ENCODE measurements at places on chromosomes 5 and 9. TPM values are rescaled to one million over a fixed set of nuclear protein-coding genes. Genes with fewer than 3 reads are reported as not detected.

GRCh38 chr5:61878471-61878870, 427.5 kb upstream of the KIF2A start:
- no peaks in the 10 kb centered on the region for H3K36me3 ChIP-seq
- no peak overlapping the region for H3K27ac ChIP-seq
- DNase-seq, result no peak
- H3K4me1 ChIP-seq, result no peaks in the 10 kb centered on the region
- H3K27me3 ChIP-seq, result no peaks in the 10 kb centered on the region

DNA sequence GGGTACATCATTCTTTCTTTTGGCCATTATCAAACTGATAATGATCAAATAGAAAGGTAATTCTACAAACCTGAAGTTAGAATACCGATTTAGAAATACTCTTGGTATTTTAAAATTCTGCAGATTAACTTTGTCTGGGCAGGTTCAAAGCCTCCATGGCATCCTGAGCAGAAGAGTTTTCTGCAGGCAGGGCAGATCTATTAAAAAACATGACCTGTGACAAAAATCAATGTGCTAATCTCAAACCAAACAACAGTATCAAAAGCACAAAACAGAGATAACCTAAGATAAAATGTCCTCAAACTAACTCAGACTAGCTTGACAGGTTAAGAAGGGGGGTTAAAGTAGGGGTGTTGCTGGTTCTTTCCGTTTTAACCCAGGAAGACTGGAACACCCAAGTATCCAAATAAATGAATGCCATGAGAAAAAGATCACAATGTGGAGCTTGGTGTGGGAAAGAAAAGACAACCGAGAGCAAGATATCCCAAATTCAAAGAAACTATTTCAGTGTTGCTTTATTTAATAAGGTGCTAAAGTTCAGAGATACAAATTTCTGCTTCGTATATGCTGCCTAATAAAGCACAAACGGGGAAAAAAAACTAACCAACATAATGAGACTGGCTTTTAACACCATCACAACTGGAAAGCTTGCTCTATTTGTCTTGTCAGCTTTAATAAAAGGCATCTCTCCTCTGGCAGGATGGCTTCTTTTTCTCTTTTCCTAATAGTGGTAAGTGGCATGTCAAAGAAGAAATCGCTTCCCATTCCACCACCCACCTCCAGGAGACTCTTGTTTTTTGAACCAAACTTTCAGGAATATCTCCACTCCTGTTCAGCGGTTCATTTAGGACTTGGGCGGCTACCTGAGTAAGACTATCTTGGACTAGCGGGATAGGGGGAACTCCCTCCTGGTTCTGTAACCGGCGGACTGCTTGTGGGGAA, 2.3 kb downstream of the EFNA5 start:
- no peaks in the 10 kb centered on the region for H3K4me1 ChIP-seq
- H3K4me3 ChIP-seq, result peak overlapping the region; percentile 85
- H3K27ac ChIP-seq, result no peak overlapping the region
- H3K27me3 ChIP-seq, result no peaks in the 10 kb centered on the region
- no peak for DNase-seq

DNA sequence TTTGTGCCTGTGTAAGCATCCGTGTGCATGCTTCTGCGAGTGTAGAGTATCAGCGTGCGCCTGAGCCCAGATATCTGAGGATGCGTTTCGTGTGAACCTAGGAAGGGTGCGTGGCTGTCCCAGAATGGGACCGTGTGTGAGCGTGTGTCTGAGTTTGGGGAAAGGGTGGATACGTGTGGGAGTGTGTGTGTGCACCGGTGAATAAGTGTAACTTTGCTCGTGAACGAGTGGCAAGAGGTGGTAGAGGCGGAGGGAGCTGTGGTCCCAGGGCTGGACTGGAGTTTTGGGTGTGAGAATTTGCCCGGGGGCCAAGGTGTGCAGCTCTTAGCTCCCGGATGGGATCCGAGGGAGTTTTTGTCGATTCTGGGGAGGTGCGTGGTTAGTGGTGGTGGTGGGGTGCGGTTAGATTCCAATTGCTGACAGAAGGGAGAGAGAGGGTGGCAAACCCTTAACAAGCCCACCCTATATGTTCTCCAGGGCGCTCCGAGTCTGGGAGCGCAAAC, 686 bp upstream of the COL27A1 start:
- DNase-seq, result no peak
- no peak overlapping the region for H3K4me3 ChIP-seq
- H3K27ac ChIP-seq, result no peak overlapping the region
- H3K36me3 ChIP-seq, result no peaks in the 10 kb centered on the region
- no peaks in the 10 kb centered on the region for H3K27me3 ChIP-seq

The FBXL7 gene
- total RNA-seq, result 19.9 TPM

DNA sequence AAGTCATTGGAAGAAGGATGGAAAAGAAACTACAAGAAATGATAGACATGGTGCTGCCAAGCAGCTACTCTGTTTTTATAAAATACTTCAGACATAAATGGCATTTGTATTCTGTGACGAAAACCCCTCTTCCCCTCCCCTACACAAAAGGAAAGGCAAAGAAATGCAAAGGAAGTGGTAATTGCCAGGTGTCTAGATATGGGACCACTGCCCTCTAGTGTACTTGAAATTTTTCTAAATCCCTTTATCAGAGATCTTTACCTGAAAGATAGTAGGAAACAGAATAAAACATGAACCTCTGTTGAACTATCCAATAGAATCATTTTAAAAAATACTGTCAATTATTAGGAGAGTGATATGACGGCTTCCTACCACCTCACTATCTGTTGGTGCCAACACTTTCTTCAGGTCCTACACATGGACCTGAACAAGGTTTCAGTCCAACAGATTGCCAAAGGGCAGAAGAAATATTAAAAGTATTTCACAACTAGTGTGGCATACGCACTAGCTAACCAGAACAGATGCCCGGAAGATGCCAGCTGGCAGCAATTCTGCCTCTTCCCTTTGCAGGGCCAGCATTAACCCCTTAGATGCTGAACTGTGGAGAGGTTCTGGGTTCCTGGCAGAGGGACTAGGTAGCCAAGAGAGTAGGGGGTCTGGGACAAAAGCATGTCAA, 104.1 kb downstream of the TSSK1B start:
- no peaks in the 10 kb centered on the region for H3K27me3 ChIP-seq
- H3K27ac ChIP-seq, result no peak overlapping the region
- no peak overlapping the region for H3K4me3 ChIP-seq
- no peaks in the 10 kb centered on the region for H3K4me1 ChIP-seq
- H3K36me3 ChIP-seq, result no peaks in the 10 kb centered on the region
- DNase-seq, result no peak

The PCDHGA3 gene
- total RNA-seq, result 4.1 TPM

The TXNDC8 gene
- not detected for total RNA-seq

The TMEM267 gene
- total RNA-seq, result 11.1 TPM

- DNase-seq, result no peak
- no peak overlapping the region for H3K4me3 ChIP-seq
- no peak overlapping the region for H3K27ac ChIP-seq
- no peaks in the 10 kb centered on the region for H3K36me3 ChIP-seq
- no peaks in the 10 kb centered on the region for H3K27me3 ChIP-seq
Measured at GRCh38 chr5:174947548-174947947, 223.2 kb downstream of the MSX2 start.

DNA sequence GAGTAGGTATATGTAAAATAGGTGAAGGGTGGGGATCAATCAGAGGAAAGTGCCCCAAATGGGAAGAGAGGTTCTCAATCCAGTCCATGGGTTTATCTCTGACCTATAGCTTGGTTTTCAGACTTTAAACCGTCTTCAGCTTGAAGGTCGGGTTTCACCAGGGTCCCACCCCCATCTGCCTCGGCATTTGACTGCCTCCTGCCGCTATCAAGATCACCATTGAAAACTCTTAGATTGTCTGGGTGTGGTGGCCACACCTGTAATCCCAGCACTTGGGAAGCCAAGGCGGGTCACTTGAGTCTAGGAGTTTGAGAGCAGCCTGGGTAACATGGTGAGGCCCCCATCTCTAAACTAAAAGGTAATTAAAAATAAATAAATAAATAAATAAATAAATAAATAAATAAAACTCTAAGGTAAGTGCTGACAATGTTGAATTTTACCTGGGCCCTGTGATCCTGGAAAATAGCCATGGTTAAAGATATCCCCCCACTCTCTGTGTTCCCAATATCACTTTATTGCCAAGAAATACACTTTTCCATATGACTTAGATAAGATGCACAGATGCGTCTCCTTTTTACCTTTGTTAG, 48.8 kb downstream of the TARS1 start:
- no peaks in the 10 kb centered on the region for H3K27me3 ChIP-seq
- DNase-seq, result no peak
- H3K4me3 ChIP-seq, result no peak overlapping the region
- no peak overlapping the region for H3K27ac ChIP-seq

DNA sequence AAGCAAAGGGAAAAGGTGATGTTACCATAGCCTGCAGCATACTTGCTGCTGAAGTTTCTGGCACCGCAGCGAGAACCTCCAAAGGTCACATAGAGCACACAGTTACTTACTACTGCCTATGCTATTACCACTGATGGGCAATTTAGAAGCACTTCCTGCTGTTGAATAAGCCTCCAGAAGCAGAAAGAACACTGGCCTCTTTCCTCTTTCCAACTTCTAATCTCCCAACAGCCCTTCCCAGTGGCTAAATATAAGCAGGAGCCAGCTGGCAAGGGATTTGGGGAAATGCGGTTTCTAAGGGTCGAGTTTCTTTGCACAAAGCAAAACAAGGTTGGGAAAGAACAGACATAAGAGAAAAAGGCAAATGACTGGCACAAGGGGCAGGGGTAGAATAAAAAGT, 669.2 kb upstream of the ACO1 start:
- no peak overlapping the region for H3K27ac ChIP-seq
- H3K4me1 ChIP-seq, result no peaks in the 10 kb centered on the region
- no peak for DNase-seq
- H3K36me3 ChIP-seq, result no peaks in the 10 kb centered on the region
- H3K4me3 ChIP-seq, result no peak overlapping the region

DNA sequence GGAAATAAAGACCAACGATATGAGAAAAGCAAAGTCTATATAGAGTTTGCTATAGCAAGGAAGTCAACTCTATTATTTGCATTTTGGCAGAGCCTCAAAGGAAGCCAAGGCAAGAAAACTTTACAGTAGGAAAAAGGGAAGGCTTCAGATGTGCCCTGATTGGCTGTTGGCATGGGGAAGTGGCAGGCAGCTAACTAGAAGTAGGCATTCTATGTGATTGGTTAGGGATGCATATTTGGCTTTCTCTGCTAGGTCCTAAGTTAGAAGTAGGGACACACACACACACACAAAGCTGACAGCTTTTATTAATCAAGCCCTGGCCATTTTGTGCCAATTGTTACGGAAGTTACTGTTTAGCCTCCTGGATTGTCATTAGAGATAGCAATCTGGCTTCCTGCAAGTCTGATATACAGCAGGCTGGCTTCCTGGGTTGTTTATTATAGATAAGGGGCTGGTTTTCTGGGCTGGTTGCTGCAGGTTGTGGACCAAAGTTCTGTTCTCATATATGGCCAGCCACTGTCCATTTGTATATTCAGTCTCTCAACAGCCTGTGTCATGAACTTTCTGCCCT, 308.1 kb upstream of the GRAMD2B start:
- H3K27ac ChIP-seq, result no peak overlapping the region
- H3K4me3 ChIP-seq, result no peak overlapping the region
- DNase-seq, result no peak
- H3K4me1 ChIP-seq, result no peaks in the 10 kb centered on the region

The SPINK4 gene
- not detected for total RNA-seq

The QRFP gene
- total RNA-seq, result not detected

GRCh38 chr5:99795031-99795430, 740.1 kb upstream of the FAM174A start:
- DNase-seq, result no peak
- no peak overlapping the region for H3K4me3 ChIP-seq
- H3K27me3 ChIP-seq, result no peaks in the 10 kb centered on the region
- H3K27ac ChIP-seq, result no peak overlapping the region
- H3K4me1 ChIP-seq, result no peaks in the 10 kb centered on the region

GRCh38 chr9:129610473-129611306, 10.2 kb downstream of the C9orf50 start:
- peak overlapping the region; percentile 72 for H3K27ac ChIP-seq
- no peaks in the 10 kb centered on the region for H3K36me3 ChIP-seq
- H3K27me3 ChIP-seq, result no peaks in the 10 kb centered on the region
- DNase-seq, result peak; percentile 87

DNA sequence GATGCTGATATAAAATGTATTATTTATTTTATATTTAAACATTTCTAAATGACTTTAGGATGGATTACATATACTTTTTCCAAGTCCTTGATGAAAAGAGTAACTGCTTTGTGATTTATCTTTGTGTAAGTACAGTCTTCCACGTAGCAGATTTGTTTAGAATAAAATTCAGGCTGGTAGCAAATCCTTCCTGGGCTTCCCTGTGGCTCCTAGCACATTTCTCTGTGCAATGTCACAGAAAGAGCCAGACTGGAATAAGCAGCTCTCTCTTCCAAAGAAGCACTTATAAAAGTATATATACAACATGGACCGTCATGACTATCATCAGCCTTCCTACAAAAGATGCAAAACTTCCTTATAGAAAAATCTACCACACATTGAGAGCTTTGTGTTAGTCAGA, 388.6 kb downstream of the ACTL7B start:
- H3K27me3 ChIP-seq, result no peaks in the 10 kb centered on the region
- no peaks in the 10 kb centered on the region for H3K36me3 ChIP-seq
- no peak for DNase-seq
- H3K4me1 ChIP-seq, result no peaks in the 10 kb centered on the region
- no peak overlapping the region for H3K27ac ChIP-seq

The CARD9 gene
- total RNA-seq, result 2.6 TPM

DNA sequence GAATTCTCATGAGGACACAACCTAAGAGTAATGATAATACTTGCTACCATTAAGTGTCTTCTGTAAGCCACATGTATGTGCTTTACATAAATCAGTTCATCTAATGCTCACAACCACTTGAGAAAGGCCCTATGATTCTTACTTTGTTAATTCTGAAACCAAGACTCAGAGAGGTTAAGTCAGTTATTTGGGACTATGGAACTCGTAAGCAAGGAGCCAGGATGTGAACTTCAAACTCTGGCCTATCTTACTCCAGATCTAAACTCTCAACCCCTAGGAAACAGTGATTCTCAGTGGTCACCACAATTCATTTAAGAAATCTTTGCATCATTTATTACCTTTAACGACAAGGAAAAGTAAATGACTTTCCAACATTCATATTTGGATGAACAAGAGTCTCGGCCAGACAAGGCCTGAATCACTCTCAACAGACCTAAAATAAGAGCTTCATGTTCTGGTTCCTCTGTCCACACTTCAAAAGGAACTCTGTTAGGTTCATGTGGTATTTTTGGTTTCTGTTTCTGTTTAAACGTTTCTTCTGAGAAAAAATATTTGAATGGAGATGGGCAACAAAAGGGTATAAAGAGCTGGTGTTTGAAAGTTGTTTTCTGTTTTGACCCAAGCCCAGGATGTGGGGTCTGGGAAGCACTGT, 104.8 kb downstream of the LPAR1 start:
- no peaks in the 10 kb centered on the region for H3K27me3 ChIP-seq
- no peak overlapping the region for H3K4me3 ChIP-seq
- no peak for DNase-seq
- H3K27ac ChIP-seq, result peak overlapping the region; percentile 77

Data from aorta (tissue), 5 donors.